Stimulated activated CD8-positive, alpha-beta memory T cell treated with anti-CD3 and anti-CD28 coated beads, Interleukin-7, amount 100 ng/mL, for 1 hour (primary cell): ENCODE measurements at places on chromosomes 6 and 20.

- no peak for DNase-seq
Observed at GRCh38 chr20:722822-723644, 45.3 kb downstream of the SLC52A3 start.

GRCh38 chr6:31617010-31617409, 2.0 kb downstream of the AIF1 start:
- DNase-seq = no peak

DNA sequence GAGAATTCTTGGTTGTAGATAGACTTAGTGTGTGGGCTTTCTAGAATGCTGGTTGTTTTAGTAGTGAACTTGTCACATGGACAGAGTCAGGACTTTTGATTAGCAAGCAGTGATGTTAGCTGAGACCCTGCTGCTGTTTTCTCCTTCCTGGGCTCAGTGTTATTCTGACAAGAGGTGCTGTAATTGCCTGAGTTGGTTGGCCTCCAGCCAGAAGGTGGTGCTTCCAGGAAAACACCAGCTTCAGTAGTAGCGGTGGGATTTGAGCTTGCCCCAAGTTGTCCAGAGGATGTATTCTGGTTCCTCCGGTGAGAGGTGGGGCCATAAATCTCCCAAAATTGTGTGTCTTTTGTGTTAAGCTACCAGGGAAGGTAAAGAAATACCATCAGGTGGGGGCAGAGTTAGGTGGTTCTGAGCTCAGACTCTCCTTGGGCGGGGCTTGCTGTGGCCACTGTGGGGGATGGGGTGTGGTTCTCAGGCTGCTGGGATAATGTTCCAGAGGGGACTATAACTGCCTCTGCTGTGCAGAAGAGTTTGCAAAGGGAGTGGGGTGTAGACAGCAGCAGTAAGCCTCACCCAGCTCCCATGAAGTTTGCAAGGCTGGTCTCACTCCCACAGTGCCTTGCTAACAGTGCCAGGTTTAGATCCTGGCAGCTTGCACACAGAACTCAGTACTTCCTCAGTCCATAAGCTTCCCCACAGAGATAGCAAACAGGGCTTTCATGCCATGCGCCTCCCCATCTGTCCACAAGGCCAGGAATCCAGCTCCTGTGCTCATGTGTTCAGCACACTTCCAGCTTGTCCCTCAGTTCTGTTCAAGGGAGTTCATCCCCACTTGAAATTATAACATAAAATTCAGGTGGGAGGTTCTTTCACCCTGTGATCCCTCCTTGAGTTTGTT, 278.4 kb upstream of the PTCHD4 start:
- DNase-seq = no peak

GRCh38 chr6:1491591-1492319, 102.4 kb downstream of the FOXF2 start:
- no peak for DNase-seq

- no peak for DNase-seq
Observed at GRCh38 chr20:48801197-48801596, 26.6 kb downstream of the PREX1 start.

- DNase-seq = no peak
Observed at GRCh38 chr20:969868-970267, 32.2 kb downstream of the RSPO4 start.

- no peak for DNase-seq
Observed at GRCh38 chr6:136535017-136535765, 15.0 kb downstream of the MAP7 start.

DNA sequence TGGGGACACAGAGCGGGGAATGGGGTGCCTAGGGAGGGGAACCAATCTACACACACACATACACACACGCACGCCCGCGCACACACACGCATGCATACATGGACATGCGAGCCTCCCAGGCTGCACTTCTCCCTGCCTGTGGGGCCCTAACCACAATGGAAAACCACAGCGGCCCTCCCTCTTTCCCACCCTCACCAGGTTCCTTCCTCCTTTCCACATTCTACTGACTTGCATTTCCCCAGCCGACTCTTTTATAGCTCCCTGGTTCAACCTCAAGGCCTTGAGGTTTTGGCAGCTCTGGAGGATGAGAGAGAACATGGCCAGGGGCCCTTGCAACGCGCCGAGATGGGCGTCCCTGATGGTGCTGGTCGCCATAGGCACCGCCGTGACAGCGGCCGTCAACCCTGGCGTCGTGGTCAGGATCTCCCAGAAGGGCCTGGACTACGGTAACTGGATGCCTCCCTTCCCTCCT, at the start of gene BPI:
BPI (plus strand) TSS at position 249 of the 472 bp plus-strand sequence; CDS start at position 317, 68 bp downstream.
- no peak for DNase-seq

DNA sequence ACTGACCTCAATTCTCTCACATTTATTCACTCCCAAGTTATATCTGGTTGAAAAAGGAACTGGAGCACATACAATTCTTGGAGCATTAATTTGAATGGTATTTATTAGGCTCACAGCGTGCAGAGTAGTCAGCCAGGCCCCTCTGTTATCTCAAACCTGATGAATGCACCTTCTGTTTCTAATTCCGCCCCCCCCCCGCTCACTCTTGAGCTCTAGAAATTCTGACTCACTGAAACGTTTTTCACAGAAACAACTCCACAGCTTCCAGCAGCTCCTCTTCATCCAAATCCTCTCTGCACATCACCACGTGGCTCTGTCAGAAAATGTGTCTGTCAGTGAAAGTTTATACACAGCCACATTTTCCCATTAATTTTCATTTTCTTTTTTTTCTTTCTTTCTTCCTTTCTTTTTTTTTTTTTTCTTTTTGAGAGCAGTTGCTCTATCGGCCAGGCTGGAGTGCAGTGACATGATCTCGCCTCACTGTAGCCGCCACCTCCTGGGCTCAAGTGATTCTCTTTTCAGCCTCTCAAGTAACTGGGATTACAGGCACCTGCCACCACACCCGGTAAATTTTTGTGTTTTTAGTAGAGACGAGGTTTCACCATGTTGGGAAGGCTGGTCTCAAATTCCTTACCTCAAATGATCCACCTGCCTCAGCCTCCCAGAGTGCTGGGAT, 109.4 kb downstream of the TBXT start:
- no peak for DNase-seq

- DNase-seq = no peak
Observed at GRCh38 chr6:161647234-161647633, 373.4 kb upstream of the AGPAT4 start.
